ENCODE measurements at places on chromosomes 6 and 20.
A peak's percentile ranks its signal among the peaks of the same experiment; 100 is the strongest.

GRCh38 chr6:33405386-33405940 is 5.4 kb upstream of the PHF1 start:
- DNase-seq, result no peak

GRCh38 chr20:60561052-60561451 is 602.8 kb downstream of the CDH26 start:
- DNase-seq, result no peak

GRCh38 chr20:9038791-9039535 is 29.9 kb upstream of the PLCB4 start:
- DNase-seq, result no peak

DNA sequence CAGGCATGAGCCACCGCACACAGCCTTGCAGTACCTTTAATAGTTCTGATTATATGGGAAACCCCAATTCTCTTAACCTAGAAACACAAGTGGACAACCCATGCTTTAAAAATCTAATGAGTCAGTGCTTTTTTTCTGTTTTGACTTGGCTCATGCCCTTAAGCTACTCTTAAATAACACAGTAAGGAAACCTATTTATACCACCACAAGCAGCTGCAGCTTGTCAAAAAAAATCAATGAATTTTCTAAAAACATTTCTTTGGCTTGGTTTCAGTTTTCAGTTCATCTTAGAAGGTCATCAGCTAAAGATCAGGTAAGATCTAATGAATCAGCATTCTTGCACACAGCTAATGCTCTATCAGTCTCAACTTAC is 124.1 kb upstream of the DST start:
- no peak for DNase-seq

DNA sequence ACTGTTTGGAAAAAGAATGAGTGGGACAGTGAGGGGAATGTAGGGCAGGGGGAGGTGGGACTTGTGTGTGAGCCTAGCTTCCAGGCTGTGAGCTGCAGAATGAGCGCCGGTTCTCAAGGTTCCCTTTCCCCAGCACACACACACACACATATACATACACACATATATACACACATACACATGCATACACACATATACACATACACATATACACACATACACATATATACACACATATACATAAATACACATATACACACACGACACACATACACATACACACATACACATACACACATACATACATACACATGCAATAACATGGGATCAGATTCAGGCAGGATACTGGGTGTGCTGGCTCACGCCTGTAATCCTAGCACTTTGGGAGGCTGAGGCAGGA is 66.5 kb downstream of the CNBD2 start:
- no peak for DNase-seq

DNA sequence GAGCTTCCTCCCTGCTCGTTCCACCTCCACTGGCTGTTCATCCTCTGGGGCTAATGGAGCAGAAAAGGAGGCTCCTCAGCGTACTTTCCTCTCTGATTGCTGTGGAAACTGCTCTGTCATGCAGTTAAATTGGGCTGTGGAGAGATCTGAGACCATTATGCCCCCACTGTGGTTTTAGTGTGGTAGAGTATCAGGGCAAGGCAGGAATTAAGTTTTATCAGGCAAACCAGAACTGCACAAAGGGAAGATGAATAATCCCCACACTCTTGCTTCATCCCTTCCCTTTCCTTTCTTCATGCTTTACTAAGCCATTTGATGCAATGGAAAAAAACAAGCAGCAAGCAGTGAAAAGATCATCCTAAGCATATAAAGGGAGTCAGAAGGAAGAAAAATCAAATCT is 11.9 kb upstream of the ME1 start:
- DNase-seq, result no peak

- no peak for DNase-seq
These were observed 64.5 kb downstream of the EYA2 start for GRCh38 chr20:46959081-46959692.

- no peak for DNase-seq
These were observed 82.9 kb upstream of the MARCKS start for GRCh38 chr6:113774127-113774825.

DNA sequence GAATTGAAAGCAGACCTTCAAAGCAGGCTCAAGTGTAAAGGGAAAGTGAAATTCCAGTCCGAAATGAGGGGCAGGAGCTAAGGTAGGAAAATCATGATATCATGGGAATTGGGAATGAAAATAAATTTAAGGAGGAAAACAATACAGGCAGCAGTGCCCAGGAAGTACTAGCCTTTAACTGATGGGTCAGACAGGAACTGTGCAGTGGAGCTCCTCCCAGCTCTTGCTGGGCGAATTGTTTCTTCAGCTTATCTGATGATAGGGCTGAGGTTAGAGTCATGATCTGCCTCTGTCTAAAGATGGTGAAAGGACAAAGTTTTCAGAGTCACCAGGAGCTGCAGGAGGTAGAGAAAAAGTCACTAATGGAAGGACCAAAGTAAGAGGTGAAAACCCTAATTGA is 457.9 kb upstream of the PTCHD4 start:
- DNase-seq, result no peak

- DNase-seq, result no peak
These were observed 103.1 kb downstream of the TNFRSF21 start for GRCh38 chr6:47206626-47207025.

DNA sequence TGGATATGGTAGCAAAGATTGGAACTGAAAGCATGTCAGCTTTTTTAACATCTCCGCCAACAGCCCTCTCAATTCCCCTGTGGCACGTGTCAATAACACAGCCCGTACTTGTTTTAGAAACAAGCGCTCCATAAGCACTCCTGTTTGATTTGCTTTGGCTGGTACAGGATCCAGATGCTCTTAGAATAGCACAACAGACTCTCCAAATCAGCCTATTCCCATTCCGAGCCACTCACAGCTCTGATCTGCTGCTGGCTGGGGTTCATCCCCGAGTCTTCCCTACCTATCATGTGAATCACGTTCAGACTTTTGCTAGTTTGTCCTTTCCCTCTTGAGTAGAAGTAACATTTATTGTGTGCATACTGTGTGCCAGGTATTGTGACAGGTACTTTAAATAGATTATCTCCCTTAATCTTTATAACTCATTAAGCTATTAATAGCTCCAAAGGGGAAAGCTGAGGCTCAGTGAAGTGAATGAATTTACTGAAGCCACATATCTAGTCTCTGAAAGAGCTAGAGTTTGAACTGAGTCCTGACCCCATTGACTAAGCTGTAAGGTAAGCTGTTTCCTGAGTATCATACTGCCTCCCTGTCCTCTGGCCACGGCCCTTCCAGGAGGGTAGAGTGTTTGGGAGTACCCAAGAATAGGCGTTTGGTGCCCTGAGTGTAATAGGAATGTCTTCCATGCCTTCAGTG is 46.7 kb downstream of the RALY start:
- no peak for DNase-seq

DNA sequence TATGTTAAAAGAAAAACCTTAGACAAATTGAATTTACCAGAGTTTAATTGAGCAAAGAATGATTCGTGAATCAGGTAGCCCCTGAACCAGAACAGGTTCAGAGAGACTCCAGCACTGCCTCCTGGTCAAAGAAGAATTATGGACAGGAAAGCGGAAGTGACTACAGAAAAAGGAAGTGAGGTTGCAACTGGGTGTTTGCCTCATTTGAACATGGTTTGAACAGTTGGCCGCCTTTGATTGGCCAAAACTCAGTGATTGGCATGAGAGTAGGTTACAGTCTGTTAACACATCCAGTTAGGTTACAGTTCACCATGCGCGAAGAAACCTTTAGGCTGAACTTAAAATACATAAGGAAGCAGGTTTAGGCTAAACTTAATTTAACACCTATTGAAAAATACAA is 248.8 kb downstream of the TFAP2A start:
- no peak for DNase-seq

DNA sequence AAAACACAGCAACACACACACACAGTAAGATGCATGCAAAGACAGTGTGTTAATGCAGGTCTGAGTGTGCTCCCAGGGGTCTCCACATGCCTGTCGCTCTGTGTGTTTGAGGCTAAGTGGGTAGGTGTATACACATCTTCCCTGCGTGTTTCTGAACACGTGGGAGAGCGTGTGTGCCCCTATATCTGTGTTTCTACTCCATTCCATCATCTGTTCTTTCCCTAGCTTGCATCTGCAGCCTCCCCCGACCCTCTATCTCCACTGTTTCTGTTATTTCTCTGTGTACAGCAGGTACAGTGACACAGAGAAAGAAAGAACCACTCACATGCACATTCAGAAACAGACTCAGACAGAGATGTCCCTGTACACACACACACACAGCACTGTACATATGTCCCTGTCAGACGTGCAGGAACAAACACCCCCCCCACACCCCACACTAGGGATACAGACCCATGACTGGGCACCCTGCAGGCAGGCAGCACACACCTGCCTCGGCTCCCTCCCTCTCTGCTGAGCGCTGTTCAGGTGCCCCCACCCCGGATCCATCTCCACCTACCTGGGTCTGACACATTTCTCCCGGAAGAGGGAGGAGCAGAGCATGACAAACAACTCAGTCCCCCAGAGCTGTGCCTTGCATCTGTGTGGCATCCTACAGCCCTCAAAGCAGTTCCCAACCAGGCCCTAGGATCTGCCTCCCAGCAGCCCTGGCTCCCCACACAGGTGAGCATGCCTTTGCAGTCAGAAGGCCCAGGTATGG is 27.6 kb downstream of the KCNK15 start:
- no peak for DNase-seq

GRCh38 chr20:15579688-15580087 is 993.6 kb downstream of the KIF16B start:
- no peak for DNase-seq

- DNase-seq, result no peak
These were observed 599.2 kb downstream of the COL12A1 start for GRCh38 chr6:74606582-74607071.

- no peak for DNase-seq
These were observed 162.4 kb upstream of the AGPAT4 start for GRCh38 chr6:161436106-161436876.

- DNase-seq, result peak; percentile 75
These were observed 35.9 kb downstream of the PLCG1 start for GRCh38 chr20:41173161-41173721.

GRCh38 chr20:6680854-6681253 is 86.6 kb upstream of the BMP2 start:
- no peak for DNase-seq

GRCh38 chr20:47929368-47930115 is 144.3 kb upstream of the SULF2 start:
- DNase-seq, result no peak

- DNase-seq, result no peak
These were observed 266.9 kb downstream of the TBC1D32 start for GRCh38 chr6:121067381-121067780.

- DNase-seq, result peak; percentile 24
These were observed 346.5 kb upstream of the PLCB4 start for GRCh38 chr20:8722277-8722928.

- DNase-seq, result no peak
These were observed 18.1 kb downstream of the VNN1 start for GRCh38 chr6:132695773-132696172.

GRCh38 chr6:166076625-166077024 is 91.0 kb downstream of the TBXT start:
- DNase-seq, result peak; percentile 11

GRCh38 chr6:107230024-107230423 is 114.7 kb upstream of the BEND3 start:
- DNase-seq, result no peak

- DNase-seq, result no peak
These were observed 4.6 kb downstream of the TFEB start for GRCh38 chr6:41730531-41731436.

- DNase-seq, result no peak
These were observed 383.8 kb downstream of the TFAP2A start for GRCh38 chr6:10030942-10031537.

GRCh38 chr6:13992417-13993055 is 67.8 kb downstream of the RNF182 start:
- no peak for DNase-seq

- no peak for DNase-seq
These were observed 101.5 kb downstream of the NRSN1 start for GRCh38 chr6:24227556-24227955.

GRCh38 chr6:40479706-40480105 is 107.5 kb downstream of the LRFN2 start:
- DNase-seq, result no peak

- DNase-seq, result peak; percentile 59
These were observed 2.1 kb downstream of the RAET1E start for GRCh38 chr6:149895833-149896271.

GRCh38 chr20:43988451-43988850 is 73.8 kb downstream of the TOX2 start:
- peak; percentile 50 for DNase-seq

GRCh38 chr6:157270916-157271315 is 52.4 kb downstream of the TMEM242 start:
- no peak for DNase-seq

DNA sequence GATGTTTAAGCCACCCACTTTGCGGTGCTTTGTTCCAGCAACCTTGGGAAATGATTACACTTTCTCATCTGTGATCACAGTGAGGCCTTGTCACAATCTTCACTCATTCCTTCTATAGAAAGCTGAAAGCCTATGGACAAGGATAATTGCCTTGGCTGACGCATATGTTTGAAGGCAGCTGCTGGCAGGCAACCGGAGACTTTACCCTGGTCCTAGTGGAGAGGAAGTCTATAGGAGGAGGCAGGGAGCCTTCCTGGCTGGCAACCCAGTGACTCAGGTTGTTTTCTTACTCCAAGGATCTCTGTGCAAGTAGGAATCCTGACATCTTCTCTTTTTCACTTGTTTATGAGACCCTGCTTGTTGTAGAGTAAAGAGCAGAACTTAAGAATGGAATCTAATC is 34.1 kb upstream of the ESR1 start:
- no peak for DNase-seq

GRCh38 chr6:39452306-39453145 is 130.0 kb upstream of the KCNK16 start:
- no peak for DNase-seq

GRCh38 chr20:61397790-61398189 is 145.7 kb downstream of the CDH4 start:
- no peak for DNase-seq

DNA sequence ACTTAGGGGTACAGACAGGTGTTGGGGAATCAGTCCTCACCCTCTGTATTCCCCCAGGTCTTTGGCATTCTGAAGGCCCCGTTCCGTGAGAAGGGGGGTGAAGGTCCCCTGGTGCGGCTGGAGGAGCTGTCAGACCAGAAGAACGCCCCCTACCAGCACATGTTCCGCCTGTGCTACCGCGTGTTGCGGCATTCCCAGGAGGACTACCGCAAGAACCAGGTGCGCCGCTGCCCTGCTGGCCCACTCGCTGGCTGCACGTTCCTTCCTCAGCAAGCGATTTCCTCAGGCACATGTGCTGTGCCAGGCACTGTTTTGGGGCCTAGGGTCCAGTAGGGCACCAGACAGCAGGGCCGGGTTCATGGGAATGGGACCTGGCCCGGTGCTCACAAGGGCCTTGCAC is 44.4 kb downstream of the UQCC2 start:
- no peak for DNase-seq

GRCh38 chr6:40371621-40372020 is 215.5 kb downstream of the LRFN2 start:
- no peak for DNase-seq
